ENCODE measurements at places on chromosomes 1 and 21.

DNA sequence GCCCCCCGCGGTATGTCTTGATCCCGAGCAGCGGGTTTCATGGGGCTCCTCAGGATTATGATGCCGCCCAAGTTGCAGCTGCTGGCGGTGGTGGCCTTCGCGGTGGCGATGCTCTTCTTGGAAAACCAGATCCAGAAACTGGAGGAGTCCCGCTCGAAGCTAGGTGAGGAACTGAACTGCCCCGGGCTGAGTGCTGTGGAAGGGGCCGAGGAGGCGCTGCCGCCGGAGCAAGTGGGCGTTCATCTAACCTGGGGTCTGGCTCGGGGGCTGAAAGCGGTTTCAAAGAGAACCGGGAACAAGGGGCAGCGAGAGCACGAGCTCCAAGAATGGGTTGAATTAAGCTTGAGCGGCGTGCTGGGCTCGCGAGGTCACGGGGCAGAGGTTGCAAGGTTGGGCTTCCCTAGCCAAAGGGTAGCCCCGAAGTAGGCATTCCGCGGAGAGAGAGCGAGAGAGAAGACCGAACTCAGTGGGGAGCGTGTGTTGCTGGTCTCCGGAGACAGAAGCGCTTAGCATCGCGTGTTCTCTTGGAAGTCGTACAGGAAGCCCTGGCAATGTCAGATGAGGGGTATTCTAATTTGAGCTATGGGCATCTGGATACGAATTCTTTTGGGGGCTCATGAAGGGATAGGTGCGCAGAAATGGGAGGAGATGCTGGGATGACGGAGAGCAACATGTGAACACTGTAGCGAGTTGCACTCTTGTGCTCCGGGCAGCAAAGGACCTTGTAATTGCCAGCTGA lies 732 bp downstream of the HS2ST1 start:
- peak; percentile 16 for DNase-seq

DNA sequence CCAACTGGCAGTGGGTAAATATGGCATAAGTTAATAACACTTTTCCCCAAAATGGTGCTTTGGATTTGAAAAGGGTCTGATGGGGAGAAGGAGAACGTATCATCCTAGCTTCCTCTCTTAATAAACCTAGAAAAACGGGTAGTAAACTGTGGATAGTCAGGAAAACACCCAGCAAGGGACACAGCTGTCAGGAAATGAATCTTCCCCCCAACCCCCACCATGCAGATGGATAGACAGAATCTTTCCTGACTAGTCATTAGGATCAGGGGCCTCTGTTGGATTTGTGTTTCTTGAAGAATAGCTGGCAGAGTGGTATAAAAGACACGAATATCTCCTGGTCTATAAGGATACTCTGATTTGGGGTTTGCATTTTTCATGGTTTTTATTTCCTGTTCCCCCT lies 22.5 kb upstream of the LAX1 start:
- no peak for DNase-seq

GRCh38 chr1:7199077-7199779 lies 414.0 kb downstream of the CAMTA1 start:
- DNase-seq, result no peak

DNA sequence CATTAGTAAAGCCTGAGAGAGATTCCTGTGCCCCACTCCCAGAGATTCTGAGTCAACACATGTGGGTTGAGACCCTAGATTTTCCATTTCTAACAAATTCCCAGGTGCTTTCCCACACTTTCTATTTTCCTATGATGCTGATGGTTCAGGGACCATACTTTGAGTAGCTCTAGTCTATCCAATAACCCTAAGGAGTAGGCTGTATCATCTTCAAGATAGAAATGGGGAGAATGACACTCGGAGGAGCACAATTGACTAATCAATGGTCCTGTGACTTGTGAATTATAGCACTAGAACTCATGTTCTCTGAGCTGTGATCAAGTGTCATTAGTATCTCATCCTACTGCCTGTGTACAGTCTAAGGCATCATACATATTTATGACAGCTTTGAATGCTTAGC lies 232.9 kb upstream of the B3GALT2 start:
- DNase-seq, result no peak

- no peak for DNase-seq
Measured at GRCh38 chr1:240491156-240491555, 120.8 kb downstream of the GREM2 start.

- no peak for DNase-seq
Measured at GRCh38 chr1:151158326-151158725, 1.9 kb downstream of the TNFAIP8L2 start.

GRCh38 chr1:6106321-6106731 lies 60.6 kb downstream of the KCNAB2 start:
- no peak for DNase-seq

DNA sequence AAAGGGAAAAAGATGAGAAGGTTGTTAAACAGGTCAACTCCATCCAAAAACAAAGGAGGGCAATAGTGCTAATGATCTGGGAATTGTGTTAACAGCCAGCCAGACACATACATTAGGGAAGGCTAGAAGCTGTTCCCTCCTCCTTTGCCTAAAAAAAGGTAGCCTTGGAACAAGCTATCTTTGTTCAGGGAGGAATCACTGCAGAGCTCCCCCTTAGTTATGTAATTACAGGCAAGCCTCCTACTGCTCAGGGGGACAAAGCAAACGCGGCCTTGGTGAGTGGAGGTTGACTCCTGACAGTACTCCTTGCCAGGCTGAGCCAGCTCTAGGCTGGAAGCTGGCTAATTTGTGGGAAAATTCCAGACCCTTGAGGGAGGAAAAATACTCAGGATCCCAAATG lies 97.6 kb downstream of the VAV3 start:
- no peak for DNase-seq

DNA sequence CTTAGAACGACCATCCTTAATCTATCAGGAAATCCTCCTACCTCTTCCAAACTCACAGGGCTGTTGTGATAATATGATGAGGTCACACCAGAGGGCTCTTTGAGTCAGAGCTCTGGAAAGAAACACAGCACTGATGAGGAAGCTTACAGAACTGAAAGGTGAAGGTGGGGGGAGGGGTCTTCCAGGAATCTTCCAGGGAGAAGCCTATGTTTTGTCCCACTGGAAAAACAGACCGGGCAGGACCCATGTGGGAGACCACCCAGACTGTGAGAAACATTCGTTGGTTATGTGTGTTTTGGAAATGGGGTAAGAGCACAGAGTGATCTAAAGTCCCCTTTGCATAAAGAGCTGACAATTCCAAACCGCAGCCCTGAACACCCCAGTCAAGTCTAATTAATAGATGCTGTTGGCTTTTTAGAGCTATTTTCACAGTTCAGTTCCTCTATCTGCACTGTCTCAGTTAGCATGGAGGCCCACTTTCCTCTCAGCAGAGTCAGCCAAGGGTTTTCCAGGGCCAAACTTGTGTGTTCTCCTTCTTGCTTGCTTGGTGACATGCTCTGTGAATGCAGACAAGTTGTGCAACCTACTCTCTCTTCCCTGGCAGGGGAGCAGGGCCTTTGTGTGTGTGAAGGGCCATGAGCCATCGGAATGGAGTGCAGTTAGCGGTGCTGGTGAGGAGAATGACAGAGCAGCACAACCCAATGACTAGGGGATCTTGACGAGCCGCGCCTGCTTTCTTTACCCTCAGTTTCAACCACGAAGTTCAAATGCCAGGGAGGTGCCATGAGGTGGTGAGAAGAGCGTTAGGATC lies 12.3 kb downstream of the PHLDA3 start:
- no peak for DNase-seq

Data from stimulated activated CD8-positive, alpha-beta memory T cell treated with anti-CD3 and anti-CD28 coated beads, Interleukin-2, amount 100 ng/mL, for 1 hour (primary cell).